ENCODE measurements at places on chromosomes 2 and 18.

DNA sequence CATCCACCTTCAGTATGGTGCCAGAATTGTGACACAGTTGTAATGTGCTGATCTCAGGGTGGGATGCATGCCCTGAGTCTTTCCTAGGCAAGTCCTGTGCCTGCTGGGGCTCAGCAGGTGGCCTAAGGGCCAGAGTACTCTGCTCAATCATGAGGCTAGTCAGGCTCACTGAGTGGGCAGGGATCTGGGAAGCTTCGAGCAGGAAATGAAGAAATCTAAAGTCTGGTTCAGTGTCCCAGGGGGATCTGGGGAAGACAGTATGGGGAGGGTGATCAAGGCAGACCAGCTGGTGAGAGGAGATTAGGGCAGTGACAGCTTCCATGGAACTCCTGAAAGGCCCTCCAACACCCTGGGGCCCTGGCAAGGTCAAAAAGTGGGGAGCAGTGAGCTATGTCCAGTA is 8.9 kb upstream of the ANKRD29 start:
- DNase-seq, result no peak

DNA sequence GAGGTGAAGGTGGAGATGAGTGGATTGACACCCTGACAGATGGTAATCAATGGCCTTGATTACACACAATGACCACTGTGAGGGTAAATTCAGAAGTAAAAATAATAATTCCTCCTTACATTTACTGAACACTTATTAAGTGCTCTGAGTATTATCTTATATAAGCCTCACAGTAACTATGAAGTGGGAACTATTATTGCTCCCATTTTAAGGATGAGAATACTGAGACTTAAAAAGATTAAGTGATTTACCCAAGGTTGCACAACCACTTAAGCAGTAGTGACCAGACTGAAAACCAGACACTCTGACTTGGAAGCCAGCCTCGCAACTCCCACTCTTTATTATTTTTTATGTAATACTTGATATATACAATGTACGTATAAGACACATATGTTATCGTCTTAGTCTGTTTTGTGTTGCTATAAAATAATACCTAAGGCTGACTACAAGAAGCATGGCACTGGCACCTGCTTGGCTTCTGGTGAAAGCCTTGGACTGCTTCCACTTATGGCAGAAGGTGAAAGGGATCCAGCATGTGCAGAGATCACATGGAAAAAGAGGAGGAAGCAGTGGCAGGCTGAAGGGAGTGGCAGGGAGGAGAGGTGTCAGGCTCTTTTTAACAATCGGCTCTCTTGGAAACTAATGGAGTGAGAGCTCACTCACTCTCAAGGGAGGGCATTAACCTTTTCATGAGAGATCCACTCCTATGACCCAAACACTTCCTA is 41.5 kb upstream of the C1D start:
- no peak for DNase-seq

- no peak for DNase-seq
Observed at GRCh38 chr18:37452015-37452414, 113.6 kb downstream of the CELF4 start.

GRCh38 chr2:138948070-138948539 is 167.9 kb upstream of the NXPH2 start:
- no peak for DNase-seq

GRCh38 chr2:19785867-19786266 is 115.9 kb downstream of the TTC32 start:
- no peak for DNase-seq

- no peak for DNase-seq
Observed at GRCh38 chr2:48933828-48934497, 178.4 kb upstream of the LHCGR start.

GRCh38 chr18:13389491-13390131 is 171.1 kb downstream of the LDLRAD4 start:
- no peak for DNase-seq

- DNase-seq, result no peak
Observed at GRCh38 chr2:109442715-109443319, 170.9 kb downstream of the SEPTIN10 start.

DNA sequence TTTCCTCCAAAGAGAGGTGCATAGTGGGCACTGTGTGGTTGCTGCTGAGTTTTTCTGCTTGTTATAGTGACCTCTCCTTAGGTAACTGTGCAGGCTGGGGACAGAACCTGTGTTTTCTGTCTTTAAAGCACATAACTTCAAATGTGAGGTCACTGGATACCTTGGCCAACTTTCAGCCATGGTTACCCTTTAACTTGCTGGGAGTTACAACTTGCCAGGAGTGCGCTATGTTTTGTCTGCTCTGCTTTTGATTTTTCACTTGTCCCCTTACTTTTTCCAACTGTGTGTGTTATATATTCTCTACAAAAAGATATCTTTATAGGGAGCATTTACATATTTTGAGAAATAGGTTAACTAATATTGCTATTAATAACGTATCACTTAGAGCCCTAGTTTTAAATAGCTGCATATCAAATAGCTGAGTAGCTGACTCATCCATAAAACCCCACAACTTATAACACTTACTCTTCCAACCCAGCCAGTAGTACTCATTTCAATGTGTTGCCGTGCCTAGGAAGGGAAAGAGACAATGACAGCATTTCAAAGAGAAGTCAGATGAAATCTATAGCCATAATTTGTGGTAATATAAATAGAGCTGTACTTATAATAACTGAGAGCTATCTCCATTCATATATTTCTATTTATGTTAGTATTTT is 51.6 kb downstream of the DPP4 start:
- DNase-seq, result no peak

DNA sequence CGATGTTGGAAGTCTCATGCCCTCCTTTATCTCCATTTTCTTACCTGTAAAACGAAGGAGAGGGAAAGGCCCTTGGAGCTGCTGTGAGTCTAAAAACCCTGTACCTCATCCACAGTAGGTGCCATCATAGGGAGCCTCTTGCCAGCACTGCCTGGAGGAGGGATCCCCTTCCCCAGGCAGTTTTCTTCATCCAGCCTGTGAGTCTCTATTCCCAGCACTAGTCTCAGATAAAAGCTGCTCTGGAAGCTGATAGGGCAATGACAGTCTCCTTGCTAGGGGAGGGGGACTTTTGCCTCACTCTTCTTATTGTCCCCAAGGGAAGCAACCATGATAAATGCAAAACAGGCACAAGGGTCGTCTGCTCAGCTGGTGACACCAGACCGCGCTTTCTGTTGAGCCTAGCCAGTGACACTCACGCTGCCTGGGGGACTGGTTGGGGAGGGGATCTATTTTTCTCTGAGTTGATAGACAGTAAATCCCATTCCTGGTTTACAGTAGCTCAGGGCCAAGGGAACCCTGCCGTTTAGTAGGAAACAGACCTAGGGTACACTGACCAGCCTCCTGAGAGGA is 139.5 kb upstream of the NABP1 start:
- DNase-seq, result no peak

- DNase-seq, result no peak
Observed at GRCh38 chr2:239820836-239821693, 204.1 kb downstream of the NDUFA10 start.

- no peak for DNase-seq
Observed at GRCh38 chr2:63537306-63537705, 51.0 kb downstream of the WDPCP start.

DNA sequence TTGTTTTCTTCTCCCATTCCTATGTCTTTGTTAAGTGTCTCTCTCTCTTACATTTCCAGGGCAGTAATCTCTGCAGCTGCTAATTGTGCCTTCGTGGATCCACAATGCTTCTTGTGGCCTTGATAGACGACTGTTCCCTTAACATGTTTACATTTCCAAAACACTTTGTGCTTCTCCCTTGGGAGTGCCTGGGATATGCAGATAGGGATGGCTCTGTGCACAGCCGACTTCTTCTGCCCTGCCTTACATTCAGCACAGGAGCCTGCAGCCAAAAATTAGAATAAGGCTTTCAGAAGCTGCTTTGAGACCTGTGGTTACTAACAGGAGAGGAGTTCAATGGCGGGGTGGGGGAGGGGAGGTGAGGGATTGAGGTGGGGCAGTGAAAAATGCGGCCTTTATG is 328.9 kb downstream of the TDRD15 start:
- no peak for DNase-seq

All from activated naive CD8-positive, alpha-beta T cell treated with anti-CD3 and anti-CD28 coated beads for 36 hours (primary cell).